ENCODE measurements at places on chromosomes 16 and 17.

DNA sequence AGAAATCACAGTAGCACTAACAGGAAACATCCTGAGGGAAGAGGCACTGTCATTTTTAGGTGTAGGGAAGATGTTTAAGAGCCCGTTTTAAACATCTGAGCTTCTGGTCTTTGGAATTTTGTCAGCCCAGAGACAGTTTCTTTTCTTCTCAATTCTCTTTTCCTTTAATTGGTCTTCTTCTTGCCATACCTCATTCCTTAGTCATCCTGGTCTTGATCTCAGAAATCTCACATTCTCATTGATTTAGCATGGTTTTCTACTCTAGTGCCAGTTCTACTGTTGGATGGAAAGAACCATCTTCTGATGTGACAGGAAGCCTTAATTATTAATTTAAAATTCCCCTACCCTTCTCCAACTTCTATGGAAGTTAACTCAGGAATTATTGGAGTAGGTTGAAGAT lies 25.4 kb downstream of the BMERB1 start:
- no peak for DNase-seq

DNA sequence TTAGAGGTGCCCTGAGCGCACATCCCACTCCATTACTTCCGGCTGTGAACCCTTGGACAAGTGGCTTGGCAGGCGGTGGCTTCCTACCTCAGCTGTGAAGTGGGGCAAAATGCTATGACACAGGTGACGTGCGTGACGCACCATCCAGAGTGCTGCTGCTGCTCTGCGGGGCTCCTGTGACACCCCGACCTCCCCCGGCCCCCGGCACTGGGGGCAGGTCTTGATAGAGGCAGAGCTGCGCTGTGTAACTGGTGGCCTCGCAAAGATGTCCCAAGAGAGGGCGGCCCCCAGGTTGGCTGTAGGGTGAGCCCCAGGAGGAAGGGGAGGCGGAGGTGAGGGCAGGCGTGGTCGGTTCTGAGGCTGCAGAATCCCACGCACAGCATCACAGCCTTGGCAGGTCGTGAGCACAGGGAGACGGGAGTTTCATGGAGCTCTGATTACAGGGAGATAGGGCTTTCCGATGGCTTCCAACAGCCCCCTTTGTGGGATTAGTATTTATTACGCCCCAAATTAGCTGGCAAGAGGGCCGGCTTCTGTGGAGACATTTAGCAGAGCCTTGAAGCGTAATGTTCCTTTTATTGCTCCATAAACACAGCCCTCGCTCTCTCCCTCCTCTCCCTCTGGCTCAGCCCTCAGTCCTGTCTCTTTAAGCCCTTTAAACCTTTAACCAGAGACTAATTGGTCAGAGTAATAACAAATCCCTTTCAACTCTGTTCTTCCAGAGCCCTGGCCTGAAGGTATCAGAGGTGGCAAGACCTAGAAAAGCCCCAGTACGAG lies 328.1 kb downstream of the C16orf95 start:
- DNase-seq, result no peak

DNA sequence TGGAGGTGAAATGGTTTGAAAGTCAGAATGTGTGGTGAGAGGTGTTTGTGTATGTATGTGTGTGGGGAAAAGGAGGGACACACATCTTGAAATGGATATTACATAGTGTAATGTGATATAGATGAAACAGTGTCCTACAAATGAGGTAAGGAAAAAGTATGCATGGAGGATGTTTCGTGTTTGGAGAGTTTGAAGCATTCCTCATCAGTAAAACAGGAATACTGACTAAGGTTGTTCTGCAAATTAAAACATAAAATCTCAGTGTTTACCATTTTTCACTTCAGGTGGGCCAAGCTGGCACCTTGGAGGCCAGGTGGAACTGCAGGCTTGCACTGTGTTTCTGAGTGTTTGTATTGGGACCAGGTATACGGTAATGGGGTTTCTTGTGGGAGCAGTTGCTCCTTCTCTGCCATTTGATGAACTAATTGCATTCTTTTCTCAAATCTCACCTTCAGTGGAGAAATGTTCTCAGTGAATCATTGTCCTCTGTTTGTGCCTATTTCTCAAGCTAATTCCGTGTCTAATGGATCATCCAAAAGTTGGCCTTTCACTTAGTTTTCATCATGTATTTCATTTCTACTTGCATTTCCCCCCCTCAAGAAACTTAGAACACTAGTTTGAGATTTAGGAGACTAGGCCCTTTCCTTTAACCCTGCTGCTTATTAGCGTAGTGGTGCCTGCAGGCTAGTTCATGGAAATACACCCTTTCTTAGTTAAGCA lies 8.2 kb upstream of the TBKBP1 start:
- DNase-seq, result no peak

- DNase-seq, result peak; percentile 86
These were observed 25.8 kb upstream of the GINS3 start for GRCh38 chr16:58366247-58367031.

- no peak for DNase-seq
These were observed 8.3 kb upstream of the CDRT15 start for GRCh38 chr17:14245002-14245401.

- no peak for DNase-seq
These were observed 5.7 kb upstream of the WSB1 start for GRCh38 chr17:27288183-27288582.

GRCh38 chr17:65568918-65569317 lies 7.5 kb upstream of the AXIN2 start:
- no peak for DNase-seq

GRCh38 chr16:31083081-31083480 lies 5.7 kb downstream of the PRSS53 start:
- DNase-seq, result no peak

- DNase-seq, result no peak
These were observed 1.8 kb downstream of the GHDC start for GRCh38 chr17:42192189-42193126.

DNA sequence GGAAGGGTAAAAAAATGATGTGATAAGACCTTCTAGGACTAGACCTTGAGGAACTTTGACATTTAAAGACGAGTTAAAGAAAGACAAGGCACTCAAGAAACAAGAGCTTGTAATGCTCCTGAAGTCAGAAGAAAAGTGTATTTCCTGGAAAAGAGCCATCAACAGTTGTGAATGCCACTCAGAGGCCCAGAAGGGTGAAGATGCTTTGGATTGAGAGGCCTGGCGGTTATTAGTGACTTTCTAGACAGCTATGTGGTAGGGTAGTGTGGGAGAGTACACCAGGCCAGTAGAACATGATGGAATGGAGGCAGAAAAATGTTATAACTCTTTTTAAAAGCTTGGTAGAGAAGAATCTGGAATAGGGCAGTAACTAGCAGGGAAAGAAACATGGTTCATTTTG lies 34.1 kb upstream of the ANKFN1 start:
- DNase-seq, result no peak

- DNase-seq, result no peak
These were observed 11.2 kb upstream of the EEF2K start for GRCh38 chr16:22194707-22195444.

DNA sequence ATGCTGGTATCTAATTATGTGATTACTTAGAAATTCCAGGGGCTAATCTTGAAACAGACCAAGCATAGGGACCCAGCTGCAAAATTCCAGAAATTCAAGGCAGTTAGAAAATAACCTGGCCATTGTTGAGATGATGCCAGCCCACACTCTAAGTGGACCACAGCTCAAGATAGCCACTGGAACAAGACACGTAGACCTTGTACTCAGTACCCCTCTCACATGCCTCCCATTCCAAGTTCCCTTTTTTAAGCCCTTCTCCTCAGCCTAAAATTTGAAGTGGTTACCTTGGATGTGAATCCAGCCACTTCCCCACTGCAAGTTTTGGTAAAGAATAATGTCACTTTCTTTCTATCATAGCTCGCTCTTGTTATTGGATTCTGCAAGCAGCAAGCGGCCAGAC lies 4.1 kb upstream of the ZNF19 start:
- DNase-seq, result no peak

- DNase-seq, result no peak
These were observed 585 bp downstream of the MLKL start for GRCh38 chr16:74700116-74700437.

DNA sequence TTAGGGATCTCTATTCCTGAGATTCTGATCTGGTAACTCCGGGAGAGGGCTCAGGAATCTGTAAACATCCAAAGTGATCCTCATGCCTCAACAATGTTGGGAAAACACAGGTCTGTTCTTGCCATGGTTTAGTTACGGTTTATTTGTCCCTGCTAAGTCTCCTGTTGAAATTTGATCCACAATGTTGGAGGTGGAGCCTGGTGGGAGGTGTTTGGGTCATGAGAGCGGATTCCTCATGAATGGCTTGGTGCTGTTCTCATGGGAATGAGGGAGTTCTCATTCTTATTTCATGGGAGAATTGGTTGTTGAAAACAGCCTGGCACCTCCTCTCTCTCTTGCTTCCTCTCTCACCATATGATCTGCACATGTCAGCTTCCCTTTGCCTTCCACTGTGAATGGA lies 608.6 kb upstream of the GOT2 start:
- no peak for DNase-seq

DNA sequence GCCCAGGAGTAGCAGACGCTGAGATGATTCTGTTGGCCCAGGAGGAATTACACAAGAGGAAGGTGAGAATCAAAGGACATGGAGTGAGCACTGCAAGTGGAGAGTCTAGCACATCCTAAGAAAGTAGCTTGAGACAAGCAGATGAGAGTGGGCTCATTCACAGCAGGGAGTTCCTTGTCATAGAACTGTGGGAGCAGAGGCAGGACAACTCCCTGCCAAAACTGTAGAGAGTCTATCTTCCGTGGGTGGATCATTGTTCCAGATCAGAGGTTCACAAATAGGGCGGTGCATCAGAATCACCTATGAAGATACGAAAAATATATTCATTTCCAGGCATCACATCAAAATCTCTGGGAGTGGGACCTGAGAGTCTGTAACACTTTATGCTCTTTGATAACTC lies 288.9 kb upstream of the C16orf82 start:
- DNase-seq, result no peak

- DNase-seq, result no peak
These were observed 568 bp upstream of the CCDC154 start for GRCh38 chr16:1444730-1445517.

DNA sequence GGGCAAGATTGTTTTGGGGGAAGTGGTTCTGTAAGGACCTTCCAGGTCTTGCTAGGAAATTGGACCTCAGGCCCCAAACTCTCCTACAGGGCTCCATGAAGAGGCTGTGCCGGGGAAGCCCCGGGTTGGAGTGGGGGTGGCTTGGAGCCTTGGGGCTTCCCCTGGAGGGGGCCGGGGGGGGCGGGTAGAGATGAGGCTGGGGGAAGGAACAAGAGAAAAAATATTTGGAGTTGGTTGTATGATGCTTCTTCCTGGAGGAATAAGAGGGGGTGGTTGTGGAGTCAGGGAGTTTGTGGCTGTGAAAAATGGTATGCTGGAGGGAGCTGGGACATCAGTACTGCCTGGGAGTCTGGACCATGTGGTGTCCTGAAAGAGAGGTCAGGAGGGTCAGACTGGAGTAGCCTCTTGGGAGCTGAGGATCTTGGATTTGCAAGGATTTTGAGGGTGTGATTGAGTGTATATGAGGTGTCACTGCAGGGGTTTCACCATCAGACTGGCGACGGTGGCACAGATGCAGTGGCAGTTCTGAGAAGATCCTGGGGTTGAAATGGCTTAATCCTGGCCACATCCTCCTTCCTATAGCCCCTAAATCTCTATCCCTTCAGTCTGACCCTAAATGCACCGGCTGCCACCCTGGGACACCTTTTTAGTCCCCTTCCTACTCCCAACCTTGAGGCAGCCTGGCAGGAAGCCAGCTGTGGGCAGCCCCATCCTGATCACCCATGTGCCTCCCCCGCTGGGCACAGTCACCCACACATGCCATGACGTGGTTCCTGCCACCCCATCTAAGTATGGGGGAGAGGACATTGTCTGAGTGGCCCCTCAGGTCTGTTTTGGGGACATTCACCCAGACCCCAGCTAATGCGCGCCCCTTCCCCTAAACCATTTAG lies 10.9 kb downstream of the RARA start:
- DNase-seq, result no peak

- peak; percentile 71 for DNase-seq
These were observed 22.8 kb upstream of the PVALEF start for GRCh38 chr17:81142301-81143199.

DNA sequence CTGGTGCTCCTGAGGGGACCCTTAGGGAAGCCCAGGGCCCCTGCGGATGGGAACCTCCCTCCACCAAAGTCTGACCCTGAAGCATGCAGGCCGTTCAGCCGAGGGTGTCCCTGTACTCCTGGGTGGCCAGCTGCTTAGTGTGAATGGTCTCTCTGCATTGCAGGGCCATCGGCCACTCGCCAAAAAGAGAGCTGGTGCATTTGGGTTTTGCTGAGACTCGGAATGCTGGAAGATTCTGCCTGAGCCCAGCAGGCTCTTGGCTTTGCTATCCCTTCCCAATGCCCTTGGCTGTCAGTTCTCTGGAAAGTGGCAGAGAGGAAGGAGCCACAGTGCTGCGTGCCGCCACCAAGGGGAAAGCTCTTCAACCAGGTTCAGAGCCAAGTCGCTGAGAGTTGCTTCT lies 2.8 kb downstream of the MEOX1 start:
- DNase-seq, result no peak

DNA sequence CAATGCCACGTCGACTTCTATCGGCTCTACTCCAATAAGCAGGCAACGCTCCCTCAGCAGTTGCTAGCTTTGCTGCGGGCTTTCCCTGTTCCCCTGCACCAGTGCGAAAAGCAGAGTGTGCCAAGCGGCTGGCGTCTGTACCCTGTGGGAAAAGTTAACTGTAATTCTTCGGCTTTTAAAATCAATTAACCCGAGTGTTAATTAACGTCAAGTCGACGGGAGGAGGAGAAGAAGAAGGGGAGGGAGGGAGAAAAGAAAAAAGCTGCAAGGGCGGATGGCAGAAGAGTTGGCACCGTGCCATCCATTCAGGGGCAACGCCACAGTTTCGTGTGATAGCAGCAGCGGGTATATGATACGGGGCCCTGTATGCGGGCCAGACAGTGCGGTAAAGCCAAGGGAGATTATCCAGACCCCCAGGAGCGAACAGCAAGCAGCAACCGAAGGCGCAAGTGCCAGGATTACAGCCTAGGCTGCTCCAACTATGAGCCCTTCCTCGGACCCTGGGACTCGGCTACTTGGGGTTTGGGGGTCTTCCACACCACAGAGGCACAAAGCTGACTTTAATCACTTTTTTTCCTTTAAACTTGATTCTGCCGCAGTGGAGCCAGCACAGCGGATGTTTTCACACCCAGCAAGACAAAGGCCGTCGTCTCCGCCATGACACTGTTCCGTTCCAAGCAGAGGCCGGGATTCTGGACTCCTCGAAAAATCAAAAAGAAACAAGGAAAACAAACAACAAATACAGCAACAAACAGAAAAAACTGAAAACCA lies 253.8 kb upstream of the PMFBP1 start:
- DNase-seq, result no peak

- no peak for DNase-seq
These were observed 1028.1 kb upstream of the EEF2KMT start for GRCh38 chr16:6125483-6126259.

- no peak for DNase-seq
These were observed 16.9 kb downstream of the HASPIN start for GRCh38 chr17:3740611-3741073.

DNA sequence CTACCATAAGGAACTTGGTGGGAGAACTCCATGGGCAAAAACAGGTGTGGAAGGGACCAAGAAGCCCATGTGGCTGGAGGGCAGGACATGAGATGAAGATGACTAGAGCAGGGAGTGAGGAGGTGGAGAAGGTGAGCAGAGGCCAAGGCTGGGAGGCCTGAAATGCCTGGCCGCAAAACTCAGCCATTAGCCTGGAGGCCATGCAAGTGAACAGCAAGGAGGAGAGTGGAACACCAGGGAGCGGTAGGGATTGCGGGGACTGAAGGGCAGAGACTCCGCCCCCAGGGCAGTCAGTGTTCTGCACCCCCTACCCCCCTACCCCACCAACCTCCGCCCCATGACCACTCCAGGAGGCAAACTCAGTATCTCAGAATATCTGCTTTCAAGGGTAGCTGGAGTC lies 17.0 kb downstream of the BCL7C start:
- DNase-seq, result no peak

Data from kidney capillary endothelial cell (primary cell).